ENCODE measurements at places on chromosomes 12 and 14.

- DNase-seq, result no peak
Measured at GRCh38 chr12:123069436-123070266, 81.2 kb downstream of the PITPNM2 start.

- DNase-seq, result no peak
Measured at GRCh38 chr12:25906651-25907340, 51.7 kb upstream of the RASSF8 start.

DNA sequence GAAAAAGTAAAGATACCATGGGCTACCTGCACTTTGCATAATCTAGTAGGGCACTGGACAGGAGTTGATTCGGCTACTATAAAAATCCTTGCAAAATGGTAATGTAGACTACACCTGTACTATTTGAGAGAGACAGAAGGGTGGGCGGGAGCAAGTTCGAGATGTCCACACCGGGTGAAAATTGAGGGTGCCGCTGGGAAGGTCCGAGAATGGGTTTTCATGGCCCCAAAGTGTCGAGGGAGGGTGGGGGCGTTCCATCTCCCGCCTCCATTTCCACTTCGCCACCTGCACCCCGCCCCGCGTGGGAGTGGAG, 648 bp downstream of the SNX6 start:
- no peak for DNase-seq

- DNase-seq, result no peak
Measured at GRCh38 chr12:49023812-49024211, 5.2 kb upstream of the PRKAG1 start.

- DNase-seq, result no peak
Measured at GRCh38 chr12:114420182-114420943, 14.4 kb upstream of the TBX5 start.

GRCh38 chr12:122614839-122615238, 87.8 kb downstream of the KNTC1 start:
- DNase-seq, result peak; percentile 4

DNA sequence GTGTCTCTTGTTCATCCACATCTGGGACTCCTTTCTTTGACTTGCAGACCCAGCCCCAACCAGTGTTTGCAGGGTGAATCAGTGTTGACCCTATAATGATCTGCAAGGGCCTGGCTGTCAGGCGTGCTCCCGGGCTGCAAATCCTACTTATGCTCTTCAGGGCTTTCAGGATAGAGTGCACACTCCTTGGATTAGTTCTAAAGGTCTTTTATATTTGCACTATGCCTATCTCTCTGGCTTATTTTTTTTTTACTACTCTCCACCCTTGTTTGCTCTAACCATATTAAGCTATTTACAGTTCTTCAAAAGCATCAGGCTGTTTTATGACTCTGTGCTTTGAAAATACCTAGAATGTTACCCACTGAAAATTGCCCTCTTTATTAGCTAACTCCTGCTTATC, 4.3 kb upstream of the PRICKLE1 start:
- DNase-seq, result no peak

DNA sequence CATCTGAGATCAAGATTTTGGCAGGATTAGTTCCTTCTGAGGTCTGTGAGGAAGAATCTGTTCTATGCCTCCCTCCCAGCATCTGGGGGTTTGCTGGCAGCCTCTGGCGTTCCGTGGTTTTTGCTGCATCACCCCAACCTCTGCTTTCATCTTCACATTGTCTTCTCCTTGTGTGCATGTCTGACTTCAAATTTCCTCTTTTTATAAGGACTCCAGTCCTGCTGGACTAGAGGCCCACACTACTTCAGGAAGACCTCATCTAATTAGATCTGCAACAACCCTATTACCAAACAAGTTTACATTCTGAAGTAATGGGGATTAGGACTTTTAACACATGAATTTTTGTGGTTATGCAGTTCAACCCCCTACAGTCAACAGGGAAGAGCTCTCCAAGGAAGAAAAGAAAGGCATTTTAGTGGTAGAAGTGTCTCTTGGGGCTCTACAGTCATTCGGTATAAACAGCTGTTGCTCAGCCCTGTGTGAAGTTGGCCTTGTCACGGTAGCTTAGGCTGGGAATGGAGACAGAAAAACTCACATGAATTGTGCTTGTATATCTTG, 89.7 kb downstream of the CAND1 start:
- peak; percentile 54 for DNase-seq

- no peak for DNase-seq
Measured at GRCh38 chr14:78355109-78355508, 184.9 kb downstream of the NRXN3 start.

DNA sequence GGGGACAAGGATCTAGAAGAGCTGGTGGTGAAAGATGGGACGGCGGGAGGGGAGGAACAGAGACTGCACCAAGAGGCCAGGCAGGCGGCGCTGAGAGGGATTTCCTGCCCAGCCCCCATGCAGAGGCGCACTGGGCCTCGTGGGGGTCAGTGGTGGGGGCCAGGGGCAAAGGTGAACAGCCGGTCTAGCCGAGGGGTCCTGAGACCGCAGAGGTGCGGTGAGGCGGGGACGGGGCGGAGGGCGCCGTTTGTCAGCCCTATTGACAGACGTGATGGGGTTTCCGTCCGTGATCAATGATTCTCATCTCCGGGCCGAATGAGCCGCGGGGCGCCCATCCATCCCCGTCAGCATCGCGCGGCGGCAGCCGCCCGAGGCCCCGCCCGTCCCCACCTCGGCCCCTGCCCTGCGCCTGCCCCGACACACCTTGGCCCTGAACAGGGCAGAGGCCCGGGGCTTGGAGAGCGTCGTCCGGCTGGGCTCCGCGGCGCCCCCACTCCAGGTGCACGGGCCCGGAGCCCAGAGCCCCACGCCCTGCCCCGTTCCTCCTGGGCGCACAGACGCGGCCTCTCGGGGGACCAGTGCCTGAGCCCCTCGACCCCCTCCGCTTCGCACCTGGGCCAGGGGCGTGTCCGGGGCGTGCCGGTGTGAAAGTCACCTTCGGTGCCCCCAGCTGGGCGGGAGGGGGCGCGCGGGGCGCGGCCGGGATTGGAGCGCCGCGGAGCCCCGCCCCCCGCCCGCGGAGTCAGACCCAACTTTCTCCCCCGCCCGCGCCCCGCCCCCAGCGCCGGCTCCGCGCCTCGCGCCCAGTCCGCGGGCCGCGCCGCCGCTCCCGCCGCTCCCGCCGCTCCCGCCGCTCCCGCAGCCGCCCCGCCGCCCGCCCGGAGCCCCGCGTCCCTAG, at the start of gene NXPH4:
TSS of gene NXPH4 (plus strand) at position 781 of the 898 bp plus-strand sequence. CDS start 176 bp downstream, outside the sequence.
- peak; percentile 50 for DNase-seq

DNA sequence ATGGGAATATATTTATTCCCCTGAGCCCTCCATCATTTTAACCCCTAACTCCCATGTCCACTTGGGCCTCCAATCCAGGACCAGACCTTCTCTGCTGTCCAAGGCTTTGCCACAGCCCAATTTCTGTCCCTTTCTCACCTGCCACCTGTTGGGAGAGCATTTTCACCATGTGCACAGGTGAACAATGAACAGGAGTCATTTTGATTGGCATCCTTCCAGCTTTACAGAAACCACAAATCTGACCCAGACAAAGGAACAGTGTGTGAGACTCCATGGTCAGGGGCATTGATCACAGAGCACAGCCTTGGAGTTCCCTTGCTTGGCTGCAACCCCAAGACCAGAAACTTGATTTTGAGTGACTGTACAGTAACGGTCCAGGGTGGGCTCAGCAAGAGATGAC, 91.9 kb downstream of the CRACR2A start:
- DNase-seq, result no peak

- no peak for DNase-seq
Measured at GRCh38 chr14:95331708-95332408, 12.2 kb upstream of the CLMN start.

- DNase-seq, result no peak
Measured at GRCh38 chr14:101248840-101249675, 312.2 kb upstream of the DIO3 start.

- peak; percentile 27 for DNase-seq
Measured at GRCh38 chr14:85978582-85979250, 448.8 kb downstream of the FLRT2 start.

DNA sequence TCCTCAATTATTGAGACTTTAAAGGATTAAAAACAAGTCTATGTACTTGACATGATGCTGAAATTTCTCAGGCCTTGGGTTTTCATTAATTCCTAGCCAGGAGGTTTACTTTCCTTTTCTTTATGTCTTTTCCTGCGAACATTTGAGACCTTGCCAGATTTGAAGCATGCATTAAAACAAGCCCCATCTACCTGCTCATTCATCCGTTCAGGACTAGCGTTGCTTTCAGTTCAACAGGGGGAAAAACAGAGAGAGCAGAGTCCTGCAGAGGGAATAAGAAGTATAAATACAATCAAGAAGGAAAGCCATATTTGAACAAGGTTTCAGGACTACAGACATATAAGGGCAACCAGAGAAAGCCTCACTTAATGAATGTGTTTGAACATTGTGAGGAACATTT, 542.4 kb downstream of the DIO2 start:
- peak; percentile 71 for DNase-seq

- DNase-seq, result no peak
Measured at GRCh38 chr12:78331181-78331580, 500.5 kb downstream of the NAV3 start.

- DNase-seq, result no peak
Measured at GRCh38 chr12:39830852-39831520, 211.4 kb upstream of the ABCD2 start.

- no peak for DNase-seq
Measured at GRCh38 chr12:75583355-75583754, 71.9 kb upstream of the KRR1 start.

DNA sequence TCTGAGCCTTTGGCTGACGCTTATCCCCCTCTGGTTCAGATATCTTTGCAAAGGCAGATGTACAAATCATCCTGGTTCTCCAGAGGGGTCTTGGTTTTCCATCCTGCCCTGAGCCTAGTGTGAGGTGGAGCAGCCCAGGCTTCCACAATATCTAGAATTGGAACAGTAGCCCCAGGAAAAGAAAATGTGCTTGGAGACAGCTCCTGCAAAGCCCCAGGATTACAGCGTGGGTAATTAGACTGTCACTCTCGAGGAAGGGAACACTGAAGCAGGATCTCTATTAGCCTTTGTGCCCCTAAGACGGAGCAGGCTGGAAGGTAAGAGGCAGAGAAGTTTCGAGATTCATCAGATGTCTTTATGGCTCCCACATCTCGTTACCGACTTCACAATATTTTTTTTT, 59.4 kb downstream of the TMEM132C start:
- peak; percentile 55 for DNase-seq

- no peak for DNase-seq
Measured at GRCh38 chr14:20422886-20423285, 9.6 kb upstream of the TEP1 start.

GRCh38 chr14:98701377-98701776, 570.6 kb downstream of the BCL11B start:
- DNase-seq, result no peak

DNA sequence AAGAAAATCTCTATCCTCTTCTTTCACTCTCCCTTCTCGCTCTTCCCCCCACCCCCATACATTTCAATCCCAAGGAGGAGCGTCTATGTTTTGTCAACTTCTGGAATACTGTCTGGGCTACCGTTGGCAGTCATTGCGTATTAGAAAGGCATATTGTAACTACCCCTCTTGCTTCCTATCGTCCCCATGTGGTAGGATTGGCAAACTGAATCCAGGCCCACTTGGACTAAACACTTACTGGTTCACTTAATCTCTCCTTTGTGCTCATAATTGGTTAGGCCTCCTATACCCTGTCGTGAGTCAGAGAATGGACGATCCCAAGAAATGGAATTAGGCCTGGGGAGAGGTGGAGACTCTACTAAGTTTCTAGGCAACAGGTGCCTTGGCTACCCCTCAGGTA, 68.8 kb upstream of the SLC8A3 start:
- no peak for DNase-seq

GRCh38 chr14:90301668-90302090, 30.1 kb downstream of the NRDE2 start:
- peak; percentile 76 for DNase-seq

All from eye (tissue), 1 donor.